T-cell (primary cell): ENCODE measurements at places on chromosomes 4 and X. TPM values are rescaled to one million over a fixed set of nuclear protein-coding genes. Genes with fewer than 3 reads are reported as not detected.

The RAB33A gene
- 14.9 TPM for total RNA-seq

The MYOZ2 gene
- total RNA-seq: not detected

DNA sequence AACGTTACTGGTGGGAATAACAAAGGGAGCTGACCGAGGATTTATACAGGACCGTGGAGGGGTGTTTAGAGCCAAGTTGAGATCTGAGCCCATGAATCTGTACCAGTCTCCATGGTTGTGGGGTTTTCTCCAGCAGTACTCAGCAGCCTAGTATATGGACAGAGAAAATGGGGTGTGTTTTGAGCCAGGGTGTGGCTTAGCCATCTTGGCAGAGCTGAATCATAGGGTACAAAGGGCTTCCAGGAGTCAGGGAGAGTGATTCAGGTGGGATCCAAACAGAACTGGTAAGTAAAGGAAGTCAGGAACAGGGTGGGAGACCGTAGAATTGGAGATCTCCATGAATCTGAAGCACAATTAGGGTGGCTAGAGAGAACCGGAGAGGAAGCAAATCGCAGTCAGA is 7.4 kb upstream of the HPRT1 start:
- H3K36me3 ChIP-seq: no peaks in the 10 kb centered on the region
- no peak for DNase-seq
- H3K27ac ChIP-seq: no peak overlapping the region
- no peaks in the 10 kb centered on the region for H3K4me1 ChIP-seq
- no peak overlapping the region for H3K4me3 ChIP-seq

DNA sequence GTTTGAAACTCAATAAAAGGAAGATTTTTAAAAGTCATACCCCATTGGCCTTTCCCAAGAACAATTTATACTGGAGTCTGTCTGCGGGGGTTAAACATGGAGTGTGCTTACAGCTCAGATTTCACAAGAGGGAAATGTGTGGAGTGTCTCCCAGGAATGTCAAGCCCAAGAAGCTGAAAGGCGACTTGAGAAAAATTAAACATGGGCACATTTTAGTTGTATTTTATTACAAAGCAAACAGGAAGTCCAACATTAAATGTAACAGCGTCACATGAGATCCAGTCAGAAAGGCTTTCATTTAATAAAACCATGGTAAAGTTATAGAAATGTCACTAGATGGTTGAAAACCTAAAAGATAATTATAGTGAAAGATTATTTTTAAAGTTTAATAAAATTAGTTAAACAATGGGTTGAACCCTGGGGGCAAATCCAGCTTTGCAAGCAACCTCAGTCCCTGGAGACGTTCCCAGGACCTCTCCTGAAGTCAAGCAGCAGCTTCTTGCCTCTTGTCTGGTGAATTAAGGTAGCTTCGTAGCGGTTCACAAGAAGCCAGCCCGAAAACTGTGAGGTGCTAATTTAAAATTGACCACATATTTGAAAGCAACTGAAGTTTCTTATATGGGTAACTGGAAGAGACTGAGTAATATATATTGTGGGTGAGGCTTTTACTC is 168.4 kb upstream of the EDNRA start:
- DNase-seq: no peak
- H3K4me1 ChIP-seq: no peaks in the 10 kb centered on the region
- H3K36me3 ChIP-seq: no peaks in the 10 kb centered on the region
- no peak overlapping the region for H3K27ac ChIP-seq
